ENCODE measurements at places on chromosomes 2 and 18.

DNA sequence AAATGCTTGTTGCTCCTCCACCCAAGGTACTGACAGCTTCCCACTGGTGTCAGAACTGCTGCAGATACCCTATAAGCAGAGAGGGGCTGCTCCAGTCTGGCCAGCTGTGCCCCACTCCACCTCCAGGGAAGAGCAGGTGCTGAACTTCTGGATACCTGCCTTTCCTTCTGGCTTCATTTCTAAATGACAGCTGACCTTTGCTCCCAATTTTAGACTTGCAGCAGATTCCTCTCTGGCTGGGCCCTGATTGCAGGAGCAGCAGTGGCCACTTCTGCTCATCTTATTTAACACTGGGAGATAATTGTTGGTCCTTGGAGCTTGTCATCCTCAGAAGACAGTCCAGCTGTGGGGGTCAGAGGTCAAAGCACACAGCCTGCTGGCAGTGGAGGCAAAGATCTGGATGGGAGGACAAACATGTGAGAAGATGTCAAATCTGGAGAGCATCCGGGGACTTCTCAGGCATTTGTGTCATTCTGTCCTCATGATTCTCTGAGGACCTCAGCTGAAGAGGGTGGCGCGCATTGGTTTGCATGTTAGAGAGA, 38.9 kb downstream of the SETBP1 start:
- DNase-seq: no peak

GRCh38 chr2:105836840-105837692, 92.4 kb downstream of the NCK2 start:
- DNase-seq: no peak

- DNase-seq: no peak
Observed at GRCh38 chr18:10919851-10920250, 229.5 kb downstream of the PIEZO2 start.

GRCh38 chr2:182077448-182078142, 91.9 kb downstream of the PPP1R1C start:
- peak; percentile 90 for DNase-seq

- DNase-seq: no peak
Observed at GRCh38 chr2:108853421-108853820, 66.8 kb downstream of the CCDC138 start.

GRCh38 chr2:159600752-159601151, 15.6 kb downstream of the BAZ2B start:
- DNase-seq: no peak

GRCh38 chr2:196448407-196449079, 191.0 kb upstream of the CCDC150 start:
- DNase-seq: no peak

DNA sequence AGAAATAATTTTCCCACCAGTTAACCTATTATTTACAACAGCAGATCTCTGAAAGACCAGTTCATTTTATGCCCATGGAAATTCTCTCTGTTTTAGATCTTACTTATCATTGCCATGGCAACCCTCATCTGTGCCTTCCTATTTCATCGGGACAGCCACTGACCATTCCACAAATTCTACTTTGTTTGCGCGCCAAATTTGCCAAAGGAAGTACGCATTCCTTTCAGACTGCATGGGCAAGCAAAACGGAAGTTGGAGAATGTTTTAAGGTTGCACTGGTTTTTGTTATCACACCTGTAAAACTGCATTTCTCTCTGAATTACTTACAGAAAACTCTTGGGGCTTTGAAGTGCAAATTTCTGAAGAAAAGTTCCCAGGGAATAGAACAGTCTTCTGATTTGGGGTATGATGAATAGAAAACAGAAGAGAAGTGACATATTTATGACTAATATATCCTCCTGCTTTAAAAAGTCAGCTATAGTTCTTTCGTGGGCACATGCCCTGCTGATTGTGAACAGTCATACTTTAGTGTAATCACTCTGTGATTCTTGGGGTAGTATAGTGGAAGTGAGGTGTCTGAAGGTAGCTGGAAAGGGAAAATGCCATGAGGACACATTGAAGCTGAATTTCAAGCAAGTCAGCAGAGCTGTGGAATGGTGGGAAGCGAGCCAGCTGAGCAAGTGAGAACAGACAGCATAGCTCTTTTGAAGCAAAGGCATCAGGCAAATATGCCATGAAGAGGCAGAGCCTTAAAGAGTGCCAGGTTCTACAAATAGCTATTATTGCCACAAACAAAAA, 20.9 kb downstream of the NETO1 start:
- DNase-seq: no peak

- peak; percentile 99 for DNase-seq
Observed at GRCh38 chr18:56638232-56639103, at the start of gene TXNL1. TSS of gene TXNL1 (minus strand) at chr18:56638592. CDS start at chr18:56638440, 152 bp downstream.

DNA sequence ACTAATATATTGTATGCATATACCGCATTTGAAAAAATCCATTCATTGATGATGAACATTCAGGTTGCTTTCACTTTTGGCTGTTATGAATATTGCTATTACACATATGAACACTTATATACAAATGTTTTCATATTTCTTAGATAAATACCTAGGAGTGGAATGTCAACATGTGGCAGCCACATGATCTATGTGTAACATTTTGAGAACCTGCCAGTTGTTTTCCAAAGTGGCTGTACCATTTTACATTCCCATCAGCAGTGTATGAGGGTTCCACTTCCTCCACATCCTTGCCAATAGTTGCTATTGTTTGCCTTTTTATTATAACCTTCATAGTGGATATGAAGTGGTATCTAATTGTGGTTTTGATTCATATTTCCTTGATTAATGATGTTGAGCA, 40.5 kb downstream of the CCDC85A start:
- no peak for DNase-seq

GRCh38 chr2:240143801-240144648, 3.6 kb upstream of the OTOS start:
- DNase-seq: peak; percentile 86

- no peak for DNase-seq
Observed at GRCh38 chr2:66462501-66462825, 27.5 kb downstream of the MEIS1 start.

DNA sequence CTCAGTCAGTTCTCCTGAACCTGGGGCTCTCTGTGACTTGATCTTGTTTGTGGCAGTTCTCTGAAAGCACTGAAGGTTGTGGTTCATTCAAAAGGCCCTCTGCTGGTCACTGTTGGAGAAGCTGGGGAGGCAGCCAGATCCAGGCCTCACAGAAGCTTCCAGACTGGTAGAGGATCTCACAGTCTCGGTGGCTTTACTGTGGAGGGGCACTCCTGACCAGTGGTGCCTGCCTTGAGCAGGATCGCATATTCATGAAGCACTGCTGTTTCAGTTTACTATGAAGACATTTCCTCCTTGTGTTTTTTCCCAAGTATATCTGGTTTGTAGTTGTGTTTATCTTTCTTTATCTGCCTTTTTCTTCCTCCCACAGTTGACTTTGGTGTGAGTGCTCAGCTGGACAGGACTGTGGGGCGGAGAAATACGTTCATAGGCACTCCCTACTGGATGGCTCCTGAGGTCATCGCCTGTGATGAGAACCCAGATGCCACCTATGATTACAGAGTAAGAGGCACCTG, 133.9 kb downstream of the MAP4K4 start:
- peak; percentile 78 for DNase-seq

- DNase-seq: no peak
Observed at GRCh38 chr2:11502740-11503292, 31.0 kb upstream of the GREB1 start.

DNA sequence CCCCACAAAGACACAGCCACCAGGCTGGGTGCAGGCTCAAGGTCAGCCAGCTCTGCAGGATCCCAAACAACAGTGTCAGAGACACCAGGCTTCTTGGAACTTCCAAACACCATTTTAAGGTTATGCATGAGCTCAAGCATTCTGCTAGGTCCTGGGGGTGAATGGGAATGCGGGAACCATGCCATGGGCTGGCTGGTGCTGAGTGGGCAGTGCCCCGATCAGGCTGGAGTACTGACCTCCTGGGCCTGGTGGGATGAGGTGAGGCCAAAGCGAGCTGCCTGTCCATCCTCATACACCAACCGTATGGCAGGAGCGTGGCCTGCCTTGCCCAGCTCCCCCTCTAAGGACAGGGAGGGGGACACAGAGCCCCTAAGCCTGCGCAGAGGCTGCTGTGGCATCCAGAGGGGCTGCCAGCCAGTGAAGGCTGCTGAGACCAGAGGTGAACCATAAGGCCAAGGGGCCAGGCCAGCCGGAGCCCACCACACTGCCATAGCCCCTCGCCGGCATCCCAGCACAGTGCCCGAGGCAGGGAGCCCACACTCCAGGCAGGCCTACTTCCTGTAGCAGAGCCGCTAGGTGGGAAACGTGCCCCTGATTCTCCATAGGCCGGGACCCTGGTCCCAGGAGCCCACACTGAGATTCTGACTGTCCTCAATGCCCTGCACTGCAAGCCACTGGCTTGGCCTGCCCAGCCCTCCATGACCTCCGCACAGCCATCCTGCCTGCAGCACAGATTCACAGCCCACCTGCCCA, 135.0 kb downstream of the HDAC4 start:
- DNase-seq: no peak

DNA sequence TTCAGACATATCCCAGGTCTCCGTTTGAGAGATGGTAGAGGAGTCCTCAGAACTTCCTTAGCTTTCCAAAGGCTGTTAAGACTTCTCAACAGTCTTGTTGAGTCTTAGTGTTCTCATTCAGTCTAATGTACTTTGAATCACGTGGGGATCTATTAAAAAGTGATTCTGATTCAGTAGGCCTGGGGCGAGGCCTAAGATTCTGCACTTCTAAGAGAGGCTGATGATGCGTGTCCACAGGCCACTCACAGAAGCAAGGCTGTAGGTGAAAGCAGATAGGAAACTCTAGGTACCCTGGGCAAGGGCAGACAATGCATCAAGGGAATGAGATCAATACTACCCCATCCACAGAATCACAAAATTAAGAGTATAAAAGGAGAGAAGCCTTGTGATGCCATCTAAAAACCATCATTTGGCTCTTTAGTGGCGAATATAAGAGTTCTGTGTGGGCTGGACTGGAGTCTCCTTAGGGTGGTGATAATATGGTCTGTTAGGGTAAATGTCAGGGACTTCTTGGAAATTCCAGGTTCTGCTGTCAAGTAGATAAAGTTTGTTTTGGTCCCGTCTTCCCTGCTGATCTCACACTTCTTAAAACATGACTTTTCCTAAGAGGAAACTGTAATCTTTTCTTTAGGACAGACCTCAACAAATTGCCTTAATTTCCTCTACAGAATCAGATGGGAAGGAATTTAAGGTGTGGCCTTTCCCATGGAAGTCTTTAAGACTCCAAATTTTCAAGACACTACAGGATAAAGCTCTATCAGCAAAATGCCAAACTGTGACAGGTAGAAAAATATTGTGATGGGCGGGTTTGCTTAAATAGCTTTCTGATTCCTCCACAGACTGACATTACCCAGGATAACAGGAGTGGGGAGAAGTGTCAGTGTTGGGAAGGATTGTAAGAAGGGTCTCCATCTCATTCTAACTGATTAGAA, 45.7 kb upstream of the NEMP2 start:
- no peak for DNase-seq

DNA sequence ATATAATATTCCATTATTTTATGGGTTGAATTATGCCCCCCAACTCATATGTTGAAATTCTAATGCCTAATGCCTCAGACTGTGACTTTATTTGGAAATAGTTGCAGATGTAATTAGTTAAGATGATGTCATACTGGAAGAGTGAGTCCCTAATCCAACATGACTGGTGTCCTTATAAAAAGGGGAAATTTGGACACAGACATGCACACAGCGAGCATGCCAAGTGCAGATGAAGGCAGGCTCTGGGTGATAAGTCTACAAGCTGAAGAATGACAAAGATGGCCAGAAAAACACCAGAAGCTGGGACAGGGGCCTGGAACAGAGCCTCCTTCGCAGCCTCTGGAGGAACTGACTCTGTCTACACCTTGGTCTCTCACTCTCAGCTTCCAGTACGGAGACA, 10.0 kb upstream of the ASAP2 start:
- DNase-seq: peak; percentile 71

DNA sequence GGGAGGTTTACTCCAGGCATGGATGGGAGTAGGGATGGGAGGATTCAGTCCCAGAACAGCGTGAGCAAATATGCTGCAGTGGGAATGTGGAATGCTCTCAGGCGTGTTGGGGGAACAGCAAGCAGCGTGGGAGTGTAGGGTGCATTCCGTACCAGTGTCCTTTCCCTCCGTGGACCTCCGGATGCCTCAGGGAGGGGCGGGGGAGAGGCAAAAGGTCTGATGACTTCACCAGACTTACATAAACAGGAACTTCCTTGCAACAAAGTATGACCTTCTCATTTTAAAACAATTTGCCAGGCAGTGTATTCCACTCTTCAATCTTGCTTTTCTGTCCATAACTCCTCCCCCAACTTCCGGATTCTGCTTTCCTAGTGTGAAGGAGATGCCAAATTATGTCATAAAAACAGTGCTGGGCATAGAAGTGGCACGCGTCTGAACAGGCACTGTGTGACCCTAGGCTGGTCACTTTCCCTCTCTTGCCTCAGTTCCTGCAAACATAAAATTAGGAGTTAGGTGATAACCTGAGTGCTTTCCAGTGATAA, 36.9 kb downstream of the RPL37A start:
- peak; percentile 57 for DNase-seq

DNA sequence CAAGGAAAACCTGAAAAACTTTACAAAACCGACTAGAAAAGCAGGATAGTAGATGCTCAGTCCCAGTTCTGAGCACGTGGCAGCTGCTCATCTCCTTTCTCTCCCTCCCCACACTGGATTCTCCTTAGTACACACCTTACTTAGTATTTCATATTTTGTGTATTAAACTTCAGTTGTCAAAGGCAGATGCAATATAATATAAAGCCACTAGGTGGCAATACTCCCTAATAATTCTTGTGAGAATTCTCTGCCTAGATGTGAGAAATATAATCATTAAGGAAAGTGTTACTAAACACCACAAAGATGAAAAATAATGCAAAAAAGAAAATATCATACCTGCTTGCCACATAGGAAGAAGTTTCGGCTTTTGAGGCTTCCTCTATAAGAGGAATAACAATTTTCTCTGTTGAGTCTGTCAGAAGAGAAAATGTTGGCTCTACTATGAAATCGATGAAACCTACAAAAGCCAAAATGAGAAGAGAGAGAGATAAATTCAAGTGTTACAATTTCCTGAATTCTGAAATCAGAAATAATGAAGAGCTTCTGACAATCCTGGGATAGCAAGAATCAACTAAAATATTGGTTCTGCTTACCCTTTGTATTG, 200.6 kb downstream of the PPP1R1C start:
- DNase-seq: peak; percentile 91

GRCh38 chr18:33210575-33211189, 229.8 kb downstream of the CCDC178 start:
- peak; percentile 3 for DNase-seq

GRCh38 chr2:168915441-168916330, 14.6 kb downstream of the G6PC2 start:
- no peak for DNase-seq

DNA sequence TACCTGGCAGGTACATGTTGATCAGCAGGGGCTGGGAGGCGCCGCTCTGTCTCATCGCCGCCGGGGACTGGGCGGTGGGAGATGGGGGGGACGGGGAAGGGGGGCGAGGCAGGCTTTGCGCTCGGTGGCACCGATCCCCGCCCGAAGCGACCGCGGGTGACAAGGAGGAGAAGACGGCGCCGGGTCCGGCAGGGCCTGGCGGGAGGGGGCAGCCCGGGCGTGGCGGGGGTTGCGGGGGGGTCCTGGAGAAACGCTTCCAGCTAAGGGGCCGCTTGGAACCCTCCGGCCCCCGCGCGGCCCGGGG, at the start of gene FEV:
TSS of gene FEV (minus strand) at position 164 of the 304 bp plus-strand sequence. CDS start at position 55, 109 bp downstream.
- DNase-seq: no peak
